GM18507 (cell line): ENCODE measurements at places on chromosomes 16 and 17.
A peak's percentile ranks its signal among the peaks of the same experiment; 100 is the strongest.

GRCh38 chr16:55576384-55576783 lies 9.9 kb downstream of the CAPNS2 start:
- DNase-seq: no peak

- no peak for DNase-seq
Measured at GRCh38 chr16:84254062-84254461, 14.2 kb upstream of the KCNG4 start.

DNA sequence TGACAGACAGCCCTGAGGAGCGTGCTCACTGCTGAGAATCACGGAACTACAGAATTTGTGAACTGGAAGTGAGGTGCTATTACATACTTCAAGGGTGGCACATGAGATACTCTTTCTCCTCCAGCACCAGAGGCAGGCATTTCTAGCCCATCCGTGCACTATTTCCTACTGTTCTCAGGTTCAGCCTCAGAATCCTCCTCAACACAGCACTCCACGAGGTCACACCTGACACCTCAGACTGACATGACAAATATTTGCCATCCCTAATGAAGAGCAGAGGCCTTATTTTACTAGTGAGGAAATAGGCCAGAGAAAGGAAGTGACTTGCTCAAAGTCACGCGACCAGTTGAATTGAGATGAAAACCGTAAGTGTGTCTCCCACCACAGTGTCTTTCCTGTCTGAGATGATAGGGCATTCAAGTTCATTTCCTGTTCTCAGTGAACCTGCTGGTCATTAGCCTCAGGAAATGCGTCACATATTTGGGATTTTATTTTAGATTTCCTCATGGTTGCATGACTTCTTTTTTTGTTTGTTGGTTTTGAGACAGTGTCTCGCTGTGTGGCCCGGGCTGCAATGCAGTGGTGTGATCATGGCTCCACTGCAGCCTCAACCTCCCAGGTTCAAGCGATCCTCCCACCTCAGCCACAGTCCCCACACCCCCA lies 23.6 kb downstream of the SEZ6 start:
- DNase-seq: peak; percentile 60

- DNase-seq: peak; percentile 47
Measured at GRCh38 chr16:49491771-49492761, 118.5 kb downstream of the C16orf78 start.

DNA sequence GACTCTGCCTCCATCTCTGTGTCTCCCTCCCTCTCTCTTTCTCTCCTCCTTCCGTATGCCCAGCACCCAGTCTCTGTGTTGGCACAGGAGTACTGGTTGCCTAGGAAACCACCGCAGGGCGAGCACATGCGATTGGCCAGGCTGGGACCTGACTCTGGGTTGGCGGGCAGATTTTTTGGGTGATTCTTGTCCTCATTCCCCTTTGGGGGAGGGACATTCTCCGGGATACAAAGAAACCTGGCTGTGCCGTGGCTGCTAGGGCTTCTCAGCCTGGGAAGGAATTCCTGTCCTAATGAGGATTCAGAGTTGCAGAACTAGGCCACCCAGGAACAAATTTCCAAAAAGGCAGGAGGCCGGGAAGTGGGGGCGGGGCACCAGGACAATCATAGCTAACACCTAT lies 168.9 kb downstream of the SHISA9 start:
- DNase-seq: no peak

- no peak for DNase-seq
Measured at GRCh38 chr16:57945740-57946138, 25.2 kb downstream of the CNGB1 start.

DNA sequence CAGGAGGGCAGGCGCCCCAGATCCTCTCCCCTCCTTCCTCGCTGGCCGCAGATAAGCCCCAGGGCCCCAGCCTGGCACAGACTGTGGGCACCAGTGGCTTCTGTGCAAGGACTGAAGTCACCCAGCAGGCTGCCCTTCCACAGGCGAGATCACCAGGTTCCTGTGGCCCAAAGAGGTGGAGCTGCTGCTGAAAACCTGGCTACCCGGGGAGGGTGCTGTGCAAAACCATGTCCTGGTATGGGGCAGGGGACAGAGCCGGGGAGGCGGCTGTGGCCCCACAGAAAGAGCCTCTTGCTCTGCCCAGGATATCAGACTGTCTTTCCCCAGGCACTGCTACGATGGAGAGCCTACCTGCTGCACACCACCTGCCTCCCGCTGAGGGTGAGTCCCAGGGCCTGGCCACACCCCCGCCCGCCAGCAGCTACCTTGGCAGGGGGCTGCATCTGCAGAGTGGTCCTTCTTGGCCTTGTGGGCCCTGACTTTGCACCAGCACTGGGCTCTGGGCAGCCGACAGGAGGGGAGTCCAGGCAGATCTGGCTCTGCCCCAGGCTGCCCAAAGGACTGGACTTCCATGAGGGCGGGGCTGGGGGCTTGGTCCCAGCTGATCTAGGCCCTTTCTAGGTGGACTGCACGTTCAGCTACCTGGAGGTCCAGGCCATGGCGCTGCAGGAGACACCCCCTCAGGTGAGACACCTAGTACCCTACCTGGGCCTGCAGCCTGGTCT lies 615 bp downstream of the CARMIL2 start:
- no peak for DNase-seq

DNA sequence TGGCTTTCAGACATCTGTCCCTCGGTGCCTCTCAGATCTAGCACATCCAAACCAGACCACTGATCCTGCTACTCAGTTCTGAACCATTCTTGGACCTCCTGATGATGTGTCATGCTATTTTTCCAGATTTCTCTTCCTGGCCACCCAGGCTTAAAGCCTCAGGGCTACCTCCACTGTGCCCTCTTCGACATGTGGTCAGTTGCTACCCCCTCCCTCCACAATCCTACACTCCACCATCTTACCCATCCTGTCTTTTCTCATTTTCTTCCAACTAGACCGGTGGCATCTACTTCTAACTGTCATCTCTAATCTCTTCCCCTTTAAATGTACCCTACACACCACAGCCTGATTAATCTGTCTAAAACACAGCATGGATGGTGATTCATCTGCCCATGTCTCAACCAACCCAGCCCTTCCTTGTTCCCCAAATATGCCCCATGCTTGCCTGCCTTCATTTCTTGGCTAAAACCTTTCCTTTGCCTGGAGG lies 478.6 kb downstream of the SLC39A11 start:
- DNase-seq: no peak

DNA sequence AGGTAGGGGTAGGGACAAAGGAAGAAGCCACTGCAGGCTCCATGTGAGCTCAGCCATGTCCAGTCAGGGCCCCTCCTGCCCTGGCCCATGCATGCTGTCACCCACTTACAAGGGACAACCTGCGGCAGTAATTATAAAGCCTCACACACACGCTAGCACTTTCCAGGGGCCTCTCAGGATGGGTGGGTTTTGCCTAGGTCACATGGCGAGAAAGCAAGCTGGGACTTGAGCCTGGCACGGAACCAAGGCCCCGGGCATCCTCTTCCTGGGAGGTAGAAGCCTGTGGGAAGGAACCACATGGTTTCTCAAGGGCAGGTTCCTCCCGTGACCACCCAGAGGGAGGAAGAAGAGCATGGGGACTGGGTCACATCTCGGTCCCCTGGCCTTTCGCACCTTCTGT lies 7.0 kb downstream of the ZNF319 start:
- DNase-seq: no peak

GRCh38 chr17:737561-738113 lies 5.2 kb downstream of the TLCD3A start:
- no peak for DNase-seq

DNA sequence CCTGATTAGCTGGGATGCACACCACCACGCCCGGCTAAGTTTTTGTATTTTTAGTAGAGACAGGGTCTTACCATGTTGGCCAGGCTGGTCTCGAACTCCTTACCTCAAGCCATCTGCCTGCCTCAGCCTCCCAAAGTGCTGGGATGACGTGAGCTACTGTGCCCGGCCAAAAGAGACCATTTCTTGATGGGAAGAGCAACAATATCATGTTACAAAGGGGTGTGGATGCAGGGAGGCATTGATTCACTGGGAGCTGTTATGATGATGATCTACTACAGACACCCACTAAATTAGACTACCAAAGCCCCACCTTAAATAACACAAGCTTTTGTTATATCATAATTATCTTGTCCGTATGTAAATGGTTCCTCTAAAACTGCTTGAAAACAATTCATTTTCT lies 81.4 kb upstream of the PSMD7 start:
- no peak for DNase-seq

DNA sequence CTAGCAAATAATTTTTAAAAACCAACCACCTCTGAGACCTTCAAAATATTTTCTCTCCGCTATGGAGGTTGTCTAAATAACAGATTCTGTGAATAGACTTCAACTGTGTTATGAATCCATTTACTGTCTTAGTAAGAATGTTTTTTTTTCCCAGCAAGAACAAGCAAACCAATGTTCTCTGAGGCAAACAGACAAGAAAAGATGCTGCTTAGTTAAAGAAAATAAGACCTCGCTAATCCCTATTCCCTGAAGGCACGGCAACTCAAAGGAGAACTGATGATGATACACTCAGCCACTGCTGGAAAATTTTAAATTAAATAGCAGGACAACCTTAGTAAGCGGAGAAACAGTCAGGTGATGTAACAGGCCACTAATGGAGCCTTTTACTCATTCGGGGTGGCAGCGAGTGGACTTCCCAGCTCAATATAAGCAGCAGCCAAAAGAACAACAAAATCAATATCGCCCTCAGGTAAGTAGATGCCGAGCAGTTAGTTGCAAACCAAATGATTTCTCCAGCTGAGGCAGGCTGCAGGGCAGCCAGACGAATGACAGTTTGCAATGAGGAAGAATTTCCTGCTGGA lies 81.8 kb downstream of the CPPED1 start:
- no peak for DNase-seq

GRCh38 chr17:61349350-61349749 lies 50.3 kb upstream of the TBX2 start:
- DNase-seq: no peak

- DNase-seq: no peak
Measured at GRCh38 chr17:1482680-1483079, 9.8 kb downstream of the MYO1C start.

DNA sequence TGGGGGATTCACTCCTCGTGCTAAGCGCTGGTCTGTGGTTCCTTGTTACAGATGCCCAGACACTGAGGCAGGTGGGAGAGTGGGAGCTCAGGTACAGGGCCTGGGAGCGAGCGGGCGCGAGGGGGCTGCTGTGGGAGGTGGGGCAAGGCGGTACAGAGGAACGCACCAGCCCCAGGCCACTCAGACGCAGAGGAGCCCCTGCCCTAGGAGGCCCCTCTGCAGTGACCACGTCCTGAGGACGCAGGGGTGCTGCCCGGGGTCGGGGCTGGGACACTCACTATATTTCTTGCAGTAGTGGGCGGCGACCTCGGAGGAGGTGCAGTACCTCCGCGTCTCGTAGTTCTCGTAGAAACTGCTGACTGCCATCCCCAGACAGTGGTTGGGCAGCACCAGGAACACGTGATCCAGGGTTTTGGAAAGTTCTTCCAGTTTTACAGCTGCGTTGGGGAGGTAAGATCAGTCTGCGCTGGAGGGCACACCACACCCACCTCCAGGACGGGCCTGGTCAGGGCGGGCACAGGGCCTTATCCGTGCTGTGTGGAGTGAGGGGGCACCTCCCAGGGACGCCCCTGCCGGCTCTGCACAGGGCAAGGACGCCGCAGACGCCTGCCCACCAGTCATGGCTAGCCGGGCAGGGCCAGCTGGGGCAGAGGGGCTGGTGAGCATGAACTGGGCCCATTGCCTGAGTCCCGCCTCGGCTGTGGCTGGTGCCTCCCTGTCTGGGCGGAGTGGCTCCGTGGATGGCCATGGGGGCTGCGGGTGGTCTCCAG lies 16.3 kb upstream of the RNPS1 start:
- DNase-seq: no peak

- no peak for DNase-seq
Measured at GRCh38 chr16:48347191-48347865, 37.9 kb downstream of the SIAH1 start.

DNA sequence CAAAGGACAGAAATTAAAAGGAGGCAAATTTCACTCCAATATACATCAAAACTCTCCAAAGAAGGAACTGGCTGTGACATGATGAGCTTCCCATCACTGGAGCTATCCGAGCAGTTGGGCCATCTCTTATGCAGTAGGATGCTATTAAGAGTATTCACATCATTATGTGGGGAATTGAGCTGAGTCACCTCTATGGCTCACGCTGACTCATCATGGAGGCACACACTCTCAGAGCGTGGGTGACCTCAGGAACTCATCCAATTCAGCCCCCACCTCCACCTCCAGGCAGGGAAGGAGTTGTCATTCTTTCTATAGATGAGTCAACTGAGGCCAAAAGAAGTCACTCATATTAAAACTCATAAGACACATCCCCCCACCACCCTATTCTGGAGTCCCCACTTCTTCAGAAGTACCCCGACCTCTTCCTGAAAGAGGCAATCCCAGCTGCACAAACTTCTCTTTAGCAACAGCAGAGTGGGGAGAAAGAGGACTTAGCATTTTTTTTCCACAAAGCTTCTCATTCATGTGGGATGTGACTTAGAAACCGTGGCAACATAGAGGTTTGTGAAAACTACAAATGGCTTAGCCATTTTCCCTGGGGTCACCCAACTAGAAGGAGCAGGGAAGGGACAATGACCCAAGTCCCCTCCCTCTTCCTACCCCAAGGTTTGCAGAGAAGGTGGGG lies 32.5 kb downstream of the ABCC12 start:
- no peak for DNase-seq

- DNase-seq: no peak
Measured at GRCh38 chr17:73465953-73466230, 154.1 kb upstream of the CDC42EP4 start.

DNA sequence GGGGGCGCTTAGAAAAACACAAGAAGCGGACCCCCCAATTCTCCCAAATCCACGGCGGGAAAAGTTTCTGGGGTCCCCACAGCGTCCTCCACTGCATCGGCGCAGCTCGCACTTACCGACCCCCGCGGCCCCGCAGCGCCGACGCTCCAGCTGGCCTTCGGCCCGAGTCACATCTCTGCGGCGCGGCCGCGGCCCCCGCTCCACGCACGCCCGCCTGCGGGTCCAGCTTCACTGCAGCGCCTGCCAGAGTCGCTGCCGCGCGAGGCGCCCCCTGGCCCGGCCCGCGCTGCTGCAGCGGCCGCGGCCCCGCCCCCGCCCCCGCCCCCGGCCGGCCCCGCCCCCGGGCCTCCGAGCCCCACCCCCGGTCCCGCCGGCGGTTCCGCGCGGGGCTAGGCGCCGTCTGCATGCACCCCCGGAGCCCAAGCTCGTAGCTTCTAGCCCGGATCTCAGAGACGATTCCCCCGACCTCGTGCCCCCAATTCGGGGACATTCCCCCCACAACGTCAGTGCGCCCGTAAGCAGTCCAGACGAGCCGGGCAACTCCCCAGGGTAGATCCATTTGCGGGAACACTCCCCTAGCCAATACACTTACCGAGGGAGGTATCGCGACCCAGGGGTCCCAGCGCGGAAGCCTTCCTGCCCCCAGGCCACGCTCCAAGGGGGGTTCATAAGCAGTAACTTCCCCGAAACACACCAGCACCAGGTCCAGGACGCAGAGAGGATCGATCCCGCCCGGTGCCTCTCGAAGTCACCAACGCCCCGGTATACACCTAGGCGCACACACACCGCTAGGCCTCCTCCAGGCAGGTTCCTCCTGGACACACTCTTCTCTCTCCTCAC lies at the start of gene GPRC5B:
Gene GPRC5B, minus strand, starts transcription at position 238 of the 840 bp plus-strand sequence. CDS start 12,003 bp downstream, outside the sequence.
- DNase-seq: peak; percentile 5

DNA sequence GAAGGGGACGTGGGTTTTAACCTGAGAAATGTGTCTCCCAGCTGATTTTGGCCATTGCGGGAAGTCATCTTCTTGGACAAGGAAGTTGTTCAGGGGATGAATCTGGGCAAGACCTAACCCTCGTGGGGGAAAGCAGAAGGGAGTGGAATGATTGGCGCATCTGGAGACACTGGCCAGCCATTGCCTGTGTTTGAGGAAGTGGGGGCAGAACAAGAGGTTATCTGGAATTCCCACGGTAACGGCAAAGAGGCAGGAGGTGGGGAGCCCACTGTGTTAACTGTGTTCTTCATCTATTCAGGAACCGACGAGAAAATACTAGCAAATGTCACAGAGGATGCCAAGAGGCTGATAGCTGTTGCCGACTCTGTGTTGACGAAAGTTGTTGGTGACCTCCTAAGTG lies 66.9 kb downstream of the RNF213 start:
- no peak for DNase-seq
